ENCODE measurements at places on chromosomes 6 and 20.

- no peak for DNase-seq
These were observed 12.2 kb upstream of the RSPH3 start for GRCh38 chr6:159012201-159012600.

DNA sequence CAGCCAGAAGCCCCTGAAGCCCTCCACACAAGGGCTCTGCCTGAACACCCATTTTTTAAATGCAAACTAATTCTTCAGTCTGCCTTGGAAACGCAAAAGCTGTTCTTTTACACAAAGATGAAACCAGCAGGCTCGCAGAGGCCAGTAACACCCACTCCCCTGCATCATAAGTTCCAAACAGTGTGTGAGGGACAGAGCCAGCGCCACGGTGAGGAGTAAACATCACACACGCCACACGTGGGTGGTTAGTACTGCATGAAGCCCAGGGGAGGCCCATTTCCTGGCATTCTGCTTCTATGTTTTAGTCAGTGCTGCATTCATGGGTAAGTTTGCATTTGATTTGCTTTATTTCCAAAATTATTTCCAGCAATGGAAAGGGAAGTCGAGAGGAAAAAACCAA is 217.7 kb upstream of the RIN2 start:
- no peak for DNase-seq

- no peak for DNase-seq
These were observed 29.4 kb downstream of the RIPOR2 start for GRCh38 chr6:24906314-24906713.

GRCh38 chr6:3081960-3082359 is 13.7 kb downstream of the RIPK1 start:
- DNase-seq = peak; percentile 45

GRCh38 chr6:15709651-15710269 is 46.9 kb upstream of the DTNBP1 start:
- DNase-seq = no peak

- no peak for DNase-seq
These were observed 32.2 kb downstream of the ARHGAP18 start for GRCh38 chr6:129677620-129678325.

DNA sequence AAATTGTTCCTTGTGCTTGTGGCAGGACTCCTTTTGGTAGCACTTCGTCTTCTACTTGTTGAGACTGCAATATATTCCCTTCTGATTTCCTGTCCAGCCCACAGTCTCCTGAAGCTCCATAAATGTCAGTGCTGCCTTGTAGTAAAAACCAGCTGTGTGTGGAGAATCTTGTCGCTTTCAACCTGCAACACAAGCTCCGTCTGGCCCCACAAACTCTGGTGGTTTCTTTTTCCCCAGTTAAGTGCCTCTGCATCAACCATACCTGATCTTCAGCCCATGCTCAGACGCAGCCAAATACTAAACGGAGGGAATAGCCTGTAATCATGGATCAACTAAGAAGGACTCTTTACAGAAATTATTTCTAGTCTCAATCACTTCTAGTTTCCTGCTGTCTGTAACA is 1133.3 kb upstream of the ADGRB3 start:
- peak; percentile 8 for DNase-seq

- no peak for DNase-seq
These were observed 174.5 kb upstream of the AFDN start for GRCh38 chr6:167652042-167652700.

- no peak for DNase-seq
These were observed 24.8 kb downstream of the BACH2 start for GRCh38 chr6:90271831-90272230.

- no peak for DNase-seq
These were observed 58.4 kb upstream of the RNF217 start for GRCh38 chr6:124903797-124904196.

DNA sequence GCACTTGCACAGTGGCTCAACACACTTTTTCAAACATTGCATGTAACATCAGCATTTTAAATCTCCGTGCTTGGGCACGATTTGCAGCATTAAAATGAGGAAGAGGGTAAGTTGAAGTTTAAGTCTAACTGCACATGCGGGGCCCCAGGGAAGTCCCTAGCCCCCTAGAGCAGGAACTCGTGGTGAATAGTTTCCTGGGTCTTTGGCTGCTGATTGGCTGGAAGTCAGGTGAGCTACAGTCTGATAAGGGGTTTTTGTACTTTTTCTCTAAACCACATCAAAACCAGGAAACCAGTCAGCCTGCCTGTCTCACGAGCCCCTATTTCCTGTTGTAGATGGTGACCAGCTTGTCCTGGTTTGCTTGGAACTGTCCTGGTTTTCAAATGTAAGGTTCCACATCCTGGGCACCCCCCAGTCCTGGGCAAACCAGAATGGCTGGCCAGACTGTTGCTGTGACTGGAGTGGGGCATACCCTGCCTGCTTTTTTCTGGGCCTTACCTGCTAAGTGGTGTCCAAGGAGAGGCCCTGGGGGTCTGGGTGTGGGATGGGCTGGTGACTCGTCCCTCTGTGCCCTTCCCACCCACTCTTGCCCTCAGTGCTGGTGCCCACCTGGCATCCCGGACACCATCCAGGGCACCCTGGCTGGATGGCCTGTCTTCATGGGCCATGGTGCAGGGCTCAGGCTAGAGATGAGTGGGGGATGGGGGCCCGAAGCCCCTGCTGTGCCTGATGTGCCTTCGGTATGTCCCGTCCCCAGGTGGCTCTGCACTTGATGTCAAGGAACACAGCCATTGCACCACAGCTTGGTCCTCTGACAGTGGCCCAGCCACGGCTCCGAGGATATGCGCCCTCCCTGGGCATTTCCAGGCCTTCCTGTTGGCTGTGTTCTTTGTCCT is 31.8 kb downstream of the SUN5 start:
- DNase-seq = peak; percentile 20

DNA sequence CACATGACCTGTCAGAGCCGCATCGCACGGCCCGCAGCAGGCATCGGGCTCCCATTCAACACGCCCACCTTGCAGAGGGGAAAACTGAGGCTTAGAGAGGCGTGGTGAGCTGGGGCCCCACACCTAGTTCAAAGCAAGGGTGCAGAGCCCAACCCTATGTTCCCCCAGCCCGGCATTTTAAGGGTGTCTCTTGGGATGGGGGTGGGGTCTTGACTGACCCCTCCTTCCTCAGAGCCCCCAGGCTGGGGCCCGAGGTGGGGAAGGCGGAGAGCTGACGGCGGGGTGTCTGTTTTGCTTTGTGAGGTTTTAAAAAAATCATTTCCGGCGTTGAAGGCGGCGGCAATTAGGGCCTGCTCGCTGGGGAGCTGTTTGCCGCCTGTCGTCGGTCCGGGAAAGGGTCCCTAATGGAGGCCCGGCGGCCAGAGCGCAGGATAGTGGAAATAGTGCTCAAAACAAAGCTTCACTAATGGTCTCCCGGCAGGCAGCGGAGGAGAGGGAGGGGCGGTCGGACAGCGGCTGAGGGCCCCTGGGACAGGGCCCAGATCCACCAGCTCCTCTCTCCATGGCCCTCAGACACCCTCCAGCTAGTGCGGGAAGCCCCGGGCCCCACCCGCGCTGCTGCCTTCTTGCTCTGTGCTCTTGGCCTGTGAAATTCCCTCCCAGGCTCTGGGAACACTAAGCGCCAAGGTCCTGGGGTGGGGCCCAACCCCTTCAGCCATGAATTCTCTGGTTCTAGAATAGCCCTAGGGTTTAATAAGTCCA is 11.9 kb downstream of the VSTM2L start:
- peak; percentile 35 for DNase-seq

GRCh38 chr6:89081129-89081422 is 525 bp downstream of the PNRC1 start:
- DNase-seq = no peak

DNA sequence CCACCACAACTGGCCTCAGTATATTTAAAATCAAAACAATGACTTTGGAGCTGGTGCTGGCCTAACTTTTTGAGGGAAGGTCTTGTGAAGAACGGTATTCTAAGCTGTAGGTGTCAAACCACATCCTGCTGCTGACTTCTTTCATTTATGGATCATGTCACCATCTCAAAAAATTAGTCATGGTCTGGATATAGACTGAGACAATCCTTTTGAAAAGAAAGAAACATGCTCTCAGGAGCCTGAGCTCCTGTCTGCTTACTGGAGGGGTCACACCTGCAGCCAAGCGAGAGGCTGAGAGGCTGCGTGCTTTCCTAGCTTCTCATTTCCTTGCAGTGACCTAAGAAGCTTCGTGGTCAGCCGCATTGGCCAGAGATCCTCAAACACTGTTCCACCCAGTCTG is 55.2 kb downstream of the TIAM2 start:
- no peak for DNase-seq

GRCh38 chr20:62913043-62913630 is 13.2 kb downstream of the DIDO1 start:
- DNase-seq = no peak

- DNase-seq = no peak
These were observed 397.8 kb downstream of the KIF16B start for GRCh38 chr20:16175322-16175961.
